ENCODE measurements at places on chromosomes 7 and 10. TPM values are rescaled to one million over a fixed set of nuclear protein-coding genes. Genes with fewer than 3 reads are reported as not detected.

- no peak for DNase-seq
These were observed 255.0 kb downstream of the BMPER start for GRCh38 chr7:34160261-34160752.

DNA sequence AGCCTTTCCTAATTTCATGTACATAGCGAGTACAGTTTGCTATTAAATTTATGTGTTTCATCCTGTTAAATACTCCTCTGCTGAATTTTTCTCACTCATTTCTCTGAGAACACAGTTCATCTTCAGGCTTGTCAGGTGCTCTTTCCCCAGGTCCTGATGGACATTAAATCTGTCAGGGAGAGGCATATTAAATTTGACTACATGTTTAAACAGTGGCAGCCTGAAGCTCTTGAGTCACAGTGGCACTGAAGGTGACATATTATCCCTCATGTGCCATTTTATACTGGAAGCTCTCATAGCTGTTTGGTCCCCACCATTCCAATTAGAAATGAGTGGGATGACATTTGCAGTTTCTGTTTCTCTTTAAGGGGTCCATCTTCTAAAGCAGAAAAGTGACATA, 1089.6 kb upstream of the SORCS1 start:
- no peak for DNase-seq

DNA sequence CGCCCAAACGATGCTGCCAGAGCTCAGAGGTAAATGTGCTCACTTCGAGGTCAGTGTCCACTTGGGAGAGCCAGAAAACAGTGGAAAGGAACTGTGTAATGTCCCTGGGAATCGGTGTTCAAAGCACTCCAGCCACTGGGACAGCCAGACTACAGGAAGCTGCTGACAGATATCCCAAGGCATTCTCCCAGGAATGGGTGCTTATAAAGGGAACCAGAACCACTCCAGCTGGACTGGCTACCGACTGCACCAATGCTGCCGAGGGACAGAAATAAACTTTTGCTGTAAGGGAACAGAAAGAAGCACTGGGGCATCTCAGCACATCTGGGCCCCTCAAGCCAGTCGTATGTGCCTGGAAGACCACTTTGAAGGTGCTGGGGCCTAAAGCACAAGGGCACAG, 76.7 kb downstream of the ATXN7L1 start:
- DNase-seq: no peak

- DNase-seq: no peak
These were observed 9.9 kb downstream of the SGMS1 start for GRCh38 chr10:50613726-50614443.

Gene CALHM1
- total RNA-seq: not detected

GRCh38 chr7:68623030-68623429, 975.2 kb upstream of the AUTS2 start:
- DNase-seq: no peak

DNA sequence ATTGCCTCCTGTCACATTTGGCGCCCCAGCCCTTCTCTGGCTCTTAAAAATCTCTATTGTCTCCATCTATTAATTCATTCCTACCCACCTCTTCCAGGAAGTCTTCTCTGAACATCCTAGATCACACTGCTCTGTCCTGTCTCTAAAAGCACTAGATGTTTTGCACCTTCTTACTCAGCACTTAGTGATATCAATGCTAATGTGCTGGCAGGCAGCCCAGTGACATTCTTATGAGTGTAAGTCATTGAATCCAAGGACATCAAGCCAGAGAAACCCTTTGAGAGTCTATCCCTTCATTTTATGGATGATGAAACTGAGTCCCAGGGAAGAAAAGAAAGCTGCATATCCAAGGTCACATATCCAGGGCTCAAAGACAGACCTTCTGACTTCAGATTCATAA, 48.3 kb upstream of the PAX2 start:
- DNase-seq: no peak

- DNase-seq: no peak
These were observed 87.5 kb upstream of the AOAH start for GRCh38 chr7:36811807-36812206.

GRCh38 chr7:135644729-135645128, 17.6 kb upstream of the STMP1 start:
- DNase-seq: no peak

Gene CALCR
- total RNA-seq: not detected

Gene PRSS37
- total RNA-seq: not detected

- no peak for DNase-seq
These were observed 63.4 kb upstream of the DDC start for GRCh38 chr7:50628434-50629084.

Gene PRLHR
- not detected for total RNA-seq

GRCh38 chr10:124644771-124645415, 99.3 kb downstream of the FAM53B start:
- DNase-seq: no peak

Gene SLF2
- total RNA-seq: 55.1 TPM

Gene GRID2IP
- total RNA-seq: 0.20 TPM

Gene MYO1G
- total RNA-seq: 4.6 TPM

DNA sequence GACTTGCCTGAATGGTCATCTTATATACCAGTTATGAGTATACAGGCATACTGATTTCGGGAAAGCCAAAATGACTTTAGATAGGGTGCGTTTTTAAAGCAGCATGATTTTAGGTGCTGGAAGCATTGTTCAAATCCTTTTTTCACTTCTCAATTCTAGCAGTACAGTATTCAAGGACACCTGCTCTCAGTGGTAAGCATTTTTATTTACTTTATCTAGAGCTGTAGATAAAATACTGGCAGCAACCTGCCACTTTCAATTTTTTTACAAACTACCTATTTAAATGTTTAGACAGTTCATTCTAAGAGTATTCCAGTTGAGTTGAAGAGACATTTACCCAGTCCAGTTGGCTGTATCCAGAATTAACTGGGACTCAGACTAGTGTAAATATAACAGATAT, 33.6 kb downstream of the TMEM106B start:
- no peak for DNase-seq

DNA sequence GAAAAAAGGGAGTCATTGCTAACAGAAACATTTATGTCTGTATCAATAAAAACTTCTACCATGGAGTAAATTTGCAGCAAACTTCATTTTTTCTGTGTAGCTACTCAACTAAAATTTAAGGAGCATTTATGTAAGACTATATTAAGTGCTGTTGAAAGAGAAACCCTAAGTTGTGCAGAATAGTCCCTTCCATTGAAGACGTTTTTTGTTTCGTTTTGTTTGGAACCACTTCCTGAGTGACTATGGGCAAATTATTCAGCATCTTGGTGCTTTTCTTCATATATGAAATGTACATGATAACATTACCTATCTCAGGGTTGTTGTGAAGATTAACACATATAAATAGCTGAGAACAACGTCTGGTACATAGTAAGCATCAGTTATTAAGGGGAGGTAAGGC, 24.3 kb downstream of the SEM1 start:
- no peak for DNase-seq

Gene NUDCD3
- total RNA-seq: 32.4 TPM

Gene SUN3
- total RNA-seq: not detected

Gene H2BK1
- total RNA-seq: not detected

- no peak for DNase-seq
These were observed 114.1 kb downstream of the LHFPL3 start for GRCh38 chr7:104442481-104442880.

DNA sequence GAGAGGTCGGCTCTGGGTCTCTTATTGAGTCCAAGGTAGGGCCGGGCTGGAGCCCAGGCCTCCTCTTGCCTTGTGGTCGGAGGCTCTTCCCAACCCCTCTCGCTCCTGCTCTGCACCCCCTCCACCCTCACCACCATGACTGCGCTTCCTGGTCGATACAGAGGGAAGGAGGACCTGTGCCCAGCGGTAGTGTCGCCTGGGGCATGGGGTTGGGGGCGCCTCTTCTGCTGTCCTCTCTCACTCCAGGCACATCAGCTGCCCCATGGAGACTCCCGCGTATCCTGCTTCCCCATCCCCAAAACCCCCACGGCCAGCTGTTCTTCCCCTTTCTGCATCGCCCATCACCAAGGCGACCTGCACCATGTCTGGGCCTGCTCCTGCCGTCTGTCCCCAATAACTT, 44.4 kb downstream of the TMEM270 start:
- no peak for DNase-seq

Gene PROSER2
- total RNA-seq: 6.2 TPM

DNA sequence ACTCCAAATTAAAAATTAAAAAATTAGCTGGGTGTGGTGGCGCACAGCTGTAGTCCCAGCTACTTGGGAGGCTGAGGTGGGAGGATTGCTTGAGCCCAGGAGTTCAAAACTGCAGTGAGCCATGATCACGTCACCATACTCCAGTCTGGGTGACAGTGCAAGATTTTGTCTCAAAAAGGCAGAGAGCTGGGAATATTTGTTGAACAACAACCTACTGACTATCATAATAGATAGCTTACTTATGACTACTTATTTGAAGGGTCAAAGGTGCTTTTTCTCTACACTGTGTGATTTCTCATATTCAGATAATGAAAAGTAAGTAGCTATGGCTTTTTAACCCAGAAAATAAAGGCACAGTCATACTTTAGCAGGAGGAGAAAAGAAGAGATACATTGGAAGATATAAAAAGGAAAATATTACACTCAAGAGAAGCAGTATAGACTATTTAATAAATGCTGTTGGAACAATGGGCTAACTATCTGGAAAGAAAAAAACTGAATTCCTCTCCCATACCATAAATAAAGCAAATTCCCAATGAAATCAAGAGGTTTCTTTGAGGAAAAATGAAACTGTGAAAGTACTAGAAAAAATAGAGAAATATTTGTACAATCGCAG, 6.7 kb downstream of the GSDME start:
- DNase-seq: no peak

GRCh38 chr10:62919776-62920175, 103.6 kb upstream of the EGR2 start:
- DNase-seq: no peak

DNA sequence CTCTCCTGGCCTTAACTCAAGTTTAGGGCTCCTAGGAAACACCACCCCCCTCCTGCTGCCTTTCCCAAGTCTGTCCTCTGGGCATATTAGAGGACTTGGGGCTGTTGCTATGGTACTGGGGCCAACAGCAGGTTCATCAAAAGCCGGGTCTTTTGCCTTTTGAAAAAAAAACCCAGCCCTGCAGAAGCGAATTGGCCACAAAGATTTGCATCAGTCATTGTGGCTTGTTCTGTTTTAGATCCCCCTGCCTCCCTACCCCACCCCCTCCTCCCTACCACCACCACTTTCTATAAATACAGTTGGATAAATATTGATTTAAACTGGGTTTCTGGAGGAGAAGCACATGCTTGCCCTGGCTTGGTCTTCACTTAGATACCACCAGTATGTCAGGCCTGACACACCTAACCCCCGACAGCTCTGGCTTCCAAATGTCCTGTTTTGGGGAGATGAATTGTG, 7.0 kb downstream of the MXI1 start:
- no peak for DNase-seq

DNA sequence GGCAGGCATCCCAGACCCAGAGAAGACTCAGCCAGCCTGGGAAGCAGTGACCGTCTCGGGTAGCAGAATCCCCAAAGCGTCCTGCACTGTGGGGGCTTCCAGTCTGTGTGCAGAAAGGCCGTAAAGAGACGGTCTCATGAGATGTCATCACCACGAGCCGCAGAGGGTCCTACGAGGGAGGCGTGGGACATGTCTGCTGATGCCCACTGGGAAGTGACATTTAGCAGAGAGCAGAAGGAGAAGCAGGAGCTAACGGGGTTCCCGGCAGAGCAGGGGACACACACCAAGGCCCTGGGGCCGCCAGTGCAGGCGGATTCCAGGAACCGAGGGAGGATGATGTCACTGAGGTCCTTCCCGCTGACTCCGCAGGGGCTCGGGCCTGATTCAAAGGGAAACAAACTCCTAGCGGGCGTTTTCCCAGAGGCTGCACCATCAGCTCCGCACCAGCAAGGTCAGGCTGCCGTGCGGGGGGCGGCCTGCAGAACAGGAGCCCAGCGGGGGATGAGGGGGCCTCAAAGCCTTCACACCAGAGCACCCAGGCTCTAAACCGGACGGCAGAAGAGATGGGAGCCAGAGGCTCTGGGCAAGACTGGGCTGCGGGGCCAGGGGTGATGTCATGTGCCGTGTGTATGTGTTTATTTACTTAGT, 85.4 kb upstream of the PDGFA start:
- no peak for DNase-seq

DNA sequence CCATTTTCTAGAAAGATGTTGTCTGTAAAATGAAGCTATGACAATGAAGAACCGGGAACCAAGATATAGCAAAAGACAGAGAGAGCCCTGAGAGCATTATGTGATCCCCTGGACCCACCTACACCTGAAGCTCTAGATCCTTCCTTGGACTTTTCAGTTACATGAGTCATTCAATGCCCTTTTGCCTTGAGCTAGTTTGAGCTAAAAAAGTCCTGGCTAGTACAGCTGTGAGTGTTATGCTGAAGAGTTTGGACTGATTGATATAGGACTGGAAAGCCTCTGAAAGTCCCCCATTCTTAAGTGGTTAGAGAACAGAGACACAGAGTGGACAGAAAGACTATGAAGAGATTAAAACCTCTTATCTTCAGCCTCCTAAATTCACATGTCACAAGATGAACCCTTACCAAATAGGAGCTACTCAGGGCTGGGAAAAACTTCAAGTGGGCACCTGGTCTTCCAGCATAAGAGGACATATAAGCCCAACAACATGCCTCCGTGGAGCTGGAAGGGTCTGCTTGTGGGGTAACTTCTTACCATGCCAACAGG, 386.8 kb upstream of the NFE2L3 start:
- no peak for DNase-seq

Gene COL28A1
- total RNA-seq: 0.60 TPM

Gene PTPN20
- 1.6 TPM for total RNA-seq

GRCh38 chr10:17035446-17035845, 94.2 kb downstream of the CUBN start:
- DNase-seq: no peak

Gene TMEM213
- total RNA-seq: not detected

DNA sequence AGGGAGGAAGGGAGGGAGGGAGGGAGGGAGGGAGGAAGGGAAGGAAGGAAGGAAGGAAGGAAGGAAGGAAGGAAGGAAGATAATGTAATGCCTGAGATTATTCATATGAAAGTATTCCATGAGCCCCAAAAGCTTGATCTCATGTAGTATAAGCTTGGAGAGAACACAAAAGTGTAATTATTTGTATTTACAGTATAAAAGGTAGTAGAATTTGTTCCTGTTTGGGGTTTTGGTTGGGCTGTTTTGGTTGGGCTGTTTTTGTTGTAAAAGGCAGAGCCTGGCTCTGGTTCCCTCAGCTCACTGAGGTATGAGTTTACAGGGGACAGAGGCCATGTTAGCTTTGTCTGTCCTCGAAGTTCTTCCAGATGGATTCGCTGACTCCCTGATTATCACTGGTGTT, 45.3 kb upstream of the EBLN1 start:
- no peak for DNase-seq

Gene KCNH2
- 9.5 TPM for total RNA-seq

All from transverse colon (tissue), 4 donors.